Stimulated activated naive CD8-positive, alpha-beta T cell treated with anti-CD3 and anti-CD28 coated beads, Interleukin-15, amount 100 ng/mL, for 72 hours (primary cell): ENCODE measurements at places on chromosomes 2 and 18.
A peak's percentile ranks its signal among the peaks of the same experiment; 100 is the strongest.

- DNase-seq: no peak
Observed at GRCh38 chr18:21316296-21316695, 74.3 kb downstream of the GREB1L start.

- DNase-seq: no peak
Observed at GRCh38 chr2:233349005-233349998, 5.0 kb upstream of the DGKD start.

GRCh38 chr2:88261725-88262124 lies 91.6 kb downstream of the THNSL2 start:
- no peak for DNase-seq

DNA sequence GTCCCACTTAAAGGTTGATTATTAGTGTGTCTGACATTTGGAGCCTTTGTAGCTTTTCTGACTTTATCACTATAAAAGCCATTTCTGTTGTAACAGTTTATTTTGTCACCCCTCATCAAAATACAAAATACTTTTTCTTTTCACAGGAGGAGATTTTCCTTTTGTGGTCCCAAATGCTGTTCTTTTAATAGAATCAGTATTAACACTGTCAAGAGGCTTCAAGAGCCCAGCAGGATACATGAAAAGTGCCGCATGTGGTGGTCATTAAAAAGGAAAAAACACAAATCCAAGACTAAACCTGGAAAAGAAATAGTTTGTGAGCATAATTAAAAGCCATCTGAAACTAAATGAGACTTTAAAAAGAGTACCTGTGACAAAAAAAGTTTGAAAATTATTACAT lies 515.7 kb downstream of the DCDC2C start:
- DNase-seq: no peak

DNA sequence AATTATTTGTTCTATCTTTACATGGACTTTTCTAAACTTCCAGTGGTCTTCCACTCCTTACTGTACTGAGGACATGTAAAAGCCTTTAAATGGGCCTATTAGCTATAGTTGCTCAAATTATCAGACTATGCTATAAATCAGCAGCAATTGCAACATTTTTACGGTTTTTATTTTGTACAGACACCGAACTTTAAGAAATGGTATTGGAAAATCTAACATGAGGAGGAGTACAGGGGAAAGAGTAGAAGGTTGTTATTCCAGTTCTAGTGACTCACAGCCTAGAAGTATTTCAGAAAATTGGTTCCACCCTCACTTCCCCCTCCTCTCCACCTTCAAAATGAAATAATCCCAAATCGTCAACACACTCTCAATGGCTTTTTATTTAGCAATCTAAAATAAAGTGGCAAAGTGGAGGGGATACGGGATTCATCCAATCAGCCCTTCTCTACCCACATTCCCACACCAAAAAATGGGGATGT lies 1.1 kb downstream of the NCKAP1 start:
- no peak for DNase-seq

- no peak for DNase-seq
Observed at GRCh38 chr2:112648081-112648480, 2.3 kb downstream of the SLC20A1 start.

- no peak for DNase-seq
Observed at GRCh38 chr18:35526495-35527059, 28.8 kb upstream of the INO80C start.

DNA sequence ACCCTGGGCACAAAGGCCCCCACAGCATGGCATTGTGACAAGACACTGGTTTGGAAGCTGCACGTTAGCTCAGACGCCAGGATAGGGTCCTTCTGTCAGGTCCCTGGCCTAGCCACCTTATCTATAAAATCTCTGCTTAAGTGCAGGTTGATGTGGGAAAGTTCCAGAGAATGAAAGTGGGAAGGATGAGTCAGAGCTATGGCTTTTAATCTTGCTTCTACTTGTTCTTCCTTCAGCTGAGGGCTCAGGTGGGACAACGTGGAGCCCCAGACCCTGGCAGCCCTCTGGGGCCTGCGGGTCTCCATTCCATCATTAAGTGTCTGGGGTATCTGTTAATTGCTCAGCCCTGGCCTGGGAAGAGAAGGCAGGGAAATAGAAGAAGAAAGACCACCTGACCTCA lies 64.5 kb downstream of the CELF4 start:
- no peak for DNase-seq

DNA sequence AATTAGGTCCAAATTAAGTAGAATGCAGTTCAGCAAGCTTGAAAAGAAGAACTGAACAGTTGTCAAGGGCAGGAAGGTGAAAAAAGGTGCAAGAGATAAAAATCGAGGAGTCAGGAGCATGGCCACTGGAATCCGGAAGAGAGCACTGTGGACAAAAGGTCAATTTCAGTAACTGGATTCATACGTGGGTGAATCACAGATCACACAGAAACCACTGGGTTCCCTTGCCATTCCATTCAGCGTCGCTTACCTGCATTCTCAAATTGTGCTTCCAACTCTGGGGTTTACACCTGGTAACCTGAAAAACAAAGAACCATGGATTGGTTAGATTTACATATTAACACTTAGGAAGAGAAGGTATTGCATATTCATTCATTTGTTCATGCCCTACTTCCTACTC lies 21.6 kb upstream of the LMAN1 start:
- no peak for DNase-seq

- DNase-seq: no peak
Observed at GRCh38 chr2:37896319-37896718, 28.8 kb upstream of the RMDN2 start.

- DNase-seq: no peak
Observed at GRCh38 chr18:35406666-35407065, 29.5 kb upstream of the ZNF396 start.

GRCh38 chr18:12098374-12098773 lies 4.7 kb downstream of the ANKRD62 start:
- no peak for DNase-seq

DNA sequence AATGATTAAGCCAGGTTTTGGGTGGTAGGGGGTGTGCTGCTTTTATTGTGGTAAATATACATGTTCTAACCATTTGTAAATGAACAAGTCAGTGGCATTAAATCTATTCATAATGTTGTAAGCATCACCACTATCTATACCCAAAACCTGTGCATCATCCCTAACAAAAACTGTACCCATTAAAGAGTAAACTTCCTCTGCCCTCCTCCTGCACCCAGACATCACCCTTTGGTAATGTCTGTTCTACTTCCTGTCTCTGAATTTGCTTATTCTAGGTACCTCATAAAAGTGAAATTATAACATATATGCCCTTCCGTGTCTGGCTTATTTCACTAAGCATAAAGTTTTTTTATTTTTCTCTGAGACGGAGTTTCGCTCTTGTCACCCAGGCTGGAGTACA lies 14.1 kb downstream of the RIF1 start:
- DNase-seq: no peak

GRCh38 chr2:69139778-69140670 lies 127.0 kb downstream of the ANTXR1 start:
- no peak for DNase-seq

- DNase-seq: no peak
Observed at GRCh38 chr18:3119401-3120341, 100.1 kb downstream of the MYOM1 start.

DNA sequence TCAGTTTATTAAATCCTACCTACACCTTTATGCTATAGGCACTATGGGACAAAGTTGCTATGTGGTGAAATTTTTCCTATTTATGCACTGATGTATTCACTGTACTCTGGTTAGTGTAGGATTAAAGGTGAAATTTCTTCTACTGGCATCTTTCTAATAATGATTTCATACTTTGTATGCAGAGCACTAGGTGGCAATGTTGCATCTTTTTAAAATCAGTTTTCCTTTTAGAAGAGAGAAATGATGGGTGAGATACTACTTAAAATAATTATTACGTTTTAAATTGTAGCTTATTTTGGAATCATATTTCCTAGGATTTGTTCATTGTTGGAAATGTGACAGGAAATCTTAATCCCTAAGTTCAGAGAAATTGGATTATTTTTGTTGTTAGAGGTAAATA lies 150.9 kb downstream of the CD8B2 start:
- no peak for DNase-seq

GRCh38 chr2:241003047-241003360 lies 4.6 kb downstream of the SNED1 start:
- DNase-seq: no peak

- DNase-seq: no peak
Observed at GRCh38 chr18:41128545-41128944, 826.5 kb upstream of the PIK3C3 start.

GRCh38 chr2:232042911-232043574 lies 81.5 kb downstream of the DIS3L2 start:
- no peak for DNase-seq

GRCh38 chr2:166960702-166961270 lies 72.5 kb downstream of the XIRP2 start:
- no peak for DNase-seq

DNA sequence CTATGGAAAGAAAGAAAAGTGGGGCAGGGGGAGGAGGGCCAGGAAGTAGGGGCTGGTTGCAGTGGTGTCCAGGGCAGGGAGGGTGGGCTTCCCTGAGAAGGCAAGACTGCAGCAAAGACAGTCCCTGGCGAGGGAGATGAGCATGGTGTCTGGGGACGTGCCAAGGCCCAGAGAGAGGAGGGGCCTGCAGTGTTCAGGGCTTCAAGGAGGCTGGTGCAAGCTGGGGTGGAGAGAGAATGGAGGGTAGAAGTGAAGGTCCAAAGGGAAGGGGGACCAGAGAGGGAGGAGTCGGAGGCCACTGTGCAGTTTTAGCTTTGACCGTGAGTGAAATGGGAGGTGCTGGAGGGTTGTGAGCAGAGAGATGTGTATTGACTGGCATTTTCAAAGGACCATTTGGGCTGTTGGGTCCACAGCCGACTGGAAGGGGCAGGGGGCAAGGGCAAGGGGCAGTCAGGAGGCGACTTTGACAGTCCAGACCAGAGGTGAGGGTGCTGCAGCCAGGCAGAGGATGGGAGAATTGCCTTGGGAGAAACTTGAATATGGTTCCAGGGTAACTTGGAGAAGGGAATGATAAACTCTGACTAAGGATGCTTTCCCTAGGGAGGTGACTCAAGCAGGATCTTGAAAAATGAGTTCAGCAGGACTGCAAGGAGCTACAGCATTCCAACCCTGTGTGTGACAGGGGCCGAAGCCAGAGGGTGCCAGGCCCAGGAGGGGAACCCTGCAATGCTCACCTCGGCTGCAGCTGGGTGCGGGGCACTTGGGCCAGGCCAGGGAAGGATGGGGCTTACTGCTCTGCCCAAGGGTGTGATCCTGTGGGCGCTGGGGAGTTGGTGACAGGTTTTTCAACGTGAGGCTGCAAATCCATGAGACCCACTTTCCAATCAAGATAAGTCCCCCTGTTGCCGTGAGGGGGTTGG lies 177.1 kb upstream of the HAAO start:
- DNase-seq: no peak

GRCh38 chr18:57347784-57348183 lies 4.6 kb upstream of the ST8SIA3 start:
- no peak for DNase-seq

GRCh38 chr2:128234613-128235012 lies 84.1 kb downstream of the HS6ST1 start:
- DNase-seq: no peak

GRCh38 chr2:238426568-238427434 lies at the start of gene ASB1:
ASB1 (plus strand) TSS chr2:238426927; CDS start chr2:238427071, 144 bp downstream.
- peak; percentile 86 for DNase-seq

DNA sequence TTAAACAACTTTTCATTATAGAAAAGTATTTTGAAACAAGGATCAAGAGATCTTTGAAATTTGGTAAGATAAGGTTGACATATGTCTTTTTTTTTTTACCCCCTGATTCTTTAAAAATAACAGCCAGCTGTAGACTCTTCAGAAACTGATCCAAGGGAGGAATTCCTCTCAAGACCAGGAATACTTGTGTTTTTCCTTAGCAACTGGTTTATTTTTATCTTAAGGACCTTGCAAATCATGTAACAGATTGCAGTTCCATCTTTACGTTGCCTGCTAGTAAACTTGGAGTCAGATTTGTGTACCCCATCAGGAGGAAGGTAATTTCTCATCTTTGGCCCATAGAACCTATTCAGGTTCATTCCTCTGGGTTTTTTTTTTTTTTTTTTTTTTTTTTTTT lies 71.6 kb downstream of the BOLA3 start:
- DNase-seq: no peak

- no peak for DNase-seq
Observed at GRCh38 chr18:58758606-58759005, 87.3 kb downstream of the MALT1 start.

GRCh38 chr2:109508556-109508955 lies 105.2 kb downstream of the SEPTIN10 start:
- DNase-seq: no peak

DNA sequence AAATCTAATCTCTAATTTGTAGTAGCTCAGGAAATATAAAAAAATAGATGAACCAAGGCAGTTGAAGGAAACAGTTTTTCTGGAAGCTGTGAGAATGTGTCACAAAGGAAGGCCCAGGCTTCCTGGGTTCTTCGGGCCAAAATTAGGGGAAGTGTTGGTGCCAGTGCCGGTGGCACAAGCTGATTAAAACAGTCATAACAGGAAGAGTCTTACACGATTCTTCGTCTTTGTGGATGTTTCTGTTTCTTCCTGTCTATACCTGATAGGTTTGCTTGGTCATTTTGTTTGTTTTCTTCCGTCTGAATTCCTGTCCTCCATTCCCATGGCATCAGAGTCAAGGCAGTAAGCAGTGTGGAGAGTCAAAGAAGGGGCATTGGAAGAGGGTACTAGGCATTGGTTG lies 235.4 kb upstream of the RASGRP3 start:
- no peak for DNase-seq

GRCh38 chr18:45847119-45847518 lies 21.6 kb downstream of the SIGLEC15 start:
- DNase-seq: no peak

DNA sequence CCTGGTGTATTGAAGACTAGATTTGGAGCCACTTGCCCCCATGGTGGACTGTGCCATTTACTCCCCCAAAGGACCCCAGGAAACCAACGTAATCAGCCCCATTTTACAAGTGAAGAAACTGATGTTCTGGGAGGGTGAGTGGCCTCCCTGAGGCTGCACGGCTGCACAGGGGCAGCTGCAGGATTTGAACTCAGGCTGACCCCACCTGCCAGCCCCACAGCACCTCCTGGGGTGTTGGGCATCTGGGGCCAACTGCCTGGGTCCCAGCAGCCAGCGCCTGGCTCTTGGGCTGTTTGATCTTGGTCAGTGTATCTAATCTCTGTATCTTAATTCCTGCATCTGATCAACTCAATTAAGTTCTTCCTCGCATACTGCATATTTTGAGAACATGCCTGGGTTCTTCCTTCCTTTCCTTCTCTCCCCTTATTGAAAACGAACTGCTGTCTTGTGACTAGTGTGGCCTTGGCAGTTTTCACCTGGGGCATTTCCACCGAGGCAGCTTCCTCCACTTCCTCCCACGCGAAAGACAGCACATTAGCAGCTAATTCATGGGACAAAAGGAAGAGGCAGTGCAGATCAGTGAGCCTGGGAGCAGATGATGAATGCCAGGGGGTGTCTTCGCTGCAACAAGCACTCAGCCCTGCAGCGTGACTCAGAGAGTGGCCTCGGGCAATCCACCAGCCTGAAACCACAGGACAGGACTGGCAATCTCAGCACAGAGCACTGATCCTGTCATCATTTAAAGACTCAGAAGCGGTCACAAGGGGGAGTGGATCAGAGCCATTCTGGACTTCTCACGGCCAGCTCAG lies 184.1 kb upstream of the RAB12 start:
- no peak for DNase-seq
